IMR-90 (cell line): ENCODE measurements at places on chromosomes 11 and 22. TPM values are rescaled to one million over a fixed set of nuclear protein-coding genes. Genes with fewer than 3 reads are reported as not detected.

ZNF214 gene
- 2.5 and 3.1 TPM in 2 replicates for total RNA-seq

- no peaks in the 10 kb centered on the region for H3K36me3 ChIP-seq
- H3K4me3 ChIP-seq, result no peak overlapping the region
- no peaks in the 10 kb centered on the region for H3K4me1 ChIP-seq
- no peaks in the 10 kb centered on the region for H3K27me3 ChIP-seq
- DNase-seq, result no peak
- no peak overlapping the region for H3K27ac ChIP-seq
Measured at GRCh38 chr11:6736495-6737121, 35.2 kb downstream of the OR2AG2 start.

SELENOM gene
- 36.1 and 46.2 TPM in 2 replicates for total RNA-seq

H19 gene
- total RNA-seq, result not detected in 2 replicates

SMIM38 gene
- total RNA-seq, result under 0.01 and 0.28 TPM in 2 replicates

GRCh38 chr11:72088076-72088808, 7.6 kb downstream of the LRRC51 start:
- H3K4me1 ChIP-seq, result no peaks in the 10 kb centered on the region
- H3K4me3 ChIP-seq, result no peak overlapping the region
- no peak overlapping the region for H3K27ac ChIP-seq
- no peak for DNase-seq

DNA sequence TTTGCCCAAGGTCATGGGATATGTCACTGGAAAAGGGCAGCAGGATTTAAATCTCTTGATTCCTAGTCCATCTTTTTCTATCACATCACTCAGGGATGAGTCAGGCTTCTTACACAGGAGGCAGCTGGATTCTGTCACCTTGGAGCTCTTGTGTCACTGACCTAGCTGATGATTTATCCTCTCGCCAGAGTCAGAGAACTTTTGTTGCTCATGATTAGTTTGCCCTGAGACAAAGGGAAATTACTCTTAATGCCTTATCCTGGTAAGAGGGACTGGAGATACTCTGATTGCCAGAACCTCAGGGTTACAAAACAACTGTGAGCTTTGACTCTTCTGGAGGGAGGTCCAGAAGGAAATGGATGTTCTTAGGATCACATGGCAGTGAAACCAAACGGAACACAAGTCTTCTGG, 10.1 kb downstream of the COA4 start:
- H3K27ac ChIP-seq, result peak overlapping the region; percentile 78
- peaks cover 5% of the 10 kb centered on the region for H3K4me1 ChIP-seq
- H3K4me3 ChIP-seq, result no peak overlapping the region
- H3K36me3 ChIP-seq, result peaks cover 3% of the 10 kb centered on the region

DNA sequence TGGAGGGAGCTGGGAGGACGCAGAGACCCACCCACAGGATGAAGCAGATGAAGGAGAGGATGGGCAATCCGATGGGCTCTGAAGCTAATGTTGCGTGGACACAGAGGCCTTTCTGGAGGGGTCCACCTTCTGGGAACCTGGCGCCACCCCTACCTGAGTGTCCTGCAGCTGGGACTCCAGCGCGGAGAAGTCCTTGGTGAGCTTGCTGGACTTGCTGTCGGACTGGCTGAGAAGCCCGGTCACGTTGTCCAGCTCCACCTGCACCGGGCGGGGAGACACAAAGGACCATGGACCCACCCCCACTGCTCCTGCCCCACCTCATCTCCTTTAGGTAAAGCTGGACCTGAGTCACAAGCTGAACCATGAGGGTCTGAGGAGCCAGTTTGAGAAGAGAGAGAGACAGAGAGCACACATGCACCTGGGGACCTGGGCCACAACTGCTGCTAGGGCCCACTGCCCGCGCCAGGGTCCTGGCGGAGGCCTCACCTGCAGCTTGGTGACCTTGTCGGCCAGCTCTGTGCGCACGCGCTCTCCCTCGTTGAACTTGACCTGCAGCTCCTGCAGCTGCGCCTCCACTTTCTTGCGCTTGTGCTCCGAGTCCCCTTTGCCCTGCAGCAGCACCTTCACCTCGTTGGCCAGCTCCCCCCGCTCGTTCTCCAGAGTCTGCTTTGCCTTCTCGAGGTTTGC, 40.8 kb downstream of the APOL1 start:
- no peaks in the 10 kb centered on the region for H3K4me1 ChIP-seq
- no peak for DNase-seq
- peaks cover 85% of the 10 kb centered on the region for H3K36me3 ChIP-seq

DNA sequence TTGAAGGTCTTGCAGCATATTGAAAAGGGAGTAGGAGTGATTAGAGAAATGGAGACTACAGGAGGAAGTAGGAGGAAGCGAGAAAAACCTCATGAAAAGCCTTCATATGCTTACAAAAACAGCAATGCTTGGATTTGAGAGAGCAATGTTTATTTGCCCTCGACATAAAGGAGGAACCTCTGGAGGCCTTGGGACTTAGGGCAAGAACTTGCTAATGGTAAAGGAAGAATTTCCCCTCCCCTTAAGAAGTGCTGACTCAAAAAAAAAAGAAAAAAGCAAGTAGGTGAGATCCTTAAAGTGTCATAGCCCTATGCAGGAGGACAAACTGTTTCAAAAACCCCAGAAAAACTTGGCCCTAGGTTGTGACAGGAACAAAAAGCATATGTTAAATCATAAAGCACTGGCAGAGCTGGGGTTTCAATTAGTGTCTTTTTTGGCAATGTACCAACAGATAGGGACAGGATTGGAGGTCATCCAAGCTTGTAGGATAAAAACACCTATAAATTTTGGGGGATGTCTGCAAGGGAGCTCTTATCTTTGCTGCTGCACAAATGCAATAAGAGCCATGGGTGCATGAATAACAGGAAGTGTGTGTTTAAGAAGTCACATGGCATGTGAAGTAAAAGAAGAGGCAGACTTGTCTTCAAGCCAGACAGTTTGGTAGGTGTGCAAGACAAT, 4.9 kb downstream of the GLYAT start:
- H3K4me1 ChIP-seq, result no peaks in the 10 kb centered on the region
- DNase-seq, result no peak
- no peak overlapping the region for H3K4me3 ChIP-seq
- no peaks in the 10 kb centered on the region for H3K36me3 ChIP-seq

FIBIN gene
- 5.7 and 7.5 TPM in 2 replicates for total RNA-seq

- H3K27ac ChIP-seq, result no peak overlapping the region
- no peaks in the 10 kb centered on the region for H3K36me3 ChIP-seq
- H3K27me3 ChIP-seq, result no peaks in the 10 kb centered on the region
- DNase-seq, result peak; percentile 51
- peaks cover 13% of the 10 kb centered on the region for H3K4me1 ChIP-seq
Measured at GRCh38 chr11:45994371-45995341, 72.2 kb downstream of the LARGE2 start.

GPR83 gene
- under 0.01 TPM in 2 replicates for total RNA-seq

GRCh38 chr11:110198031-110198729, 98.2 kb downstream of the RDX start:
- H3K27me3 ChIP-seq, result no peaks in the 10 kb centered on the region
- no peak overlapping the region for H3K4me3 ChIP-seq
- no peaks in the 10 kb centered on the region for H3K36me3 ChIP-seq

DNA sequence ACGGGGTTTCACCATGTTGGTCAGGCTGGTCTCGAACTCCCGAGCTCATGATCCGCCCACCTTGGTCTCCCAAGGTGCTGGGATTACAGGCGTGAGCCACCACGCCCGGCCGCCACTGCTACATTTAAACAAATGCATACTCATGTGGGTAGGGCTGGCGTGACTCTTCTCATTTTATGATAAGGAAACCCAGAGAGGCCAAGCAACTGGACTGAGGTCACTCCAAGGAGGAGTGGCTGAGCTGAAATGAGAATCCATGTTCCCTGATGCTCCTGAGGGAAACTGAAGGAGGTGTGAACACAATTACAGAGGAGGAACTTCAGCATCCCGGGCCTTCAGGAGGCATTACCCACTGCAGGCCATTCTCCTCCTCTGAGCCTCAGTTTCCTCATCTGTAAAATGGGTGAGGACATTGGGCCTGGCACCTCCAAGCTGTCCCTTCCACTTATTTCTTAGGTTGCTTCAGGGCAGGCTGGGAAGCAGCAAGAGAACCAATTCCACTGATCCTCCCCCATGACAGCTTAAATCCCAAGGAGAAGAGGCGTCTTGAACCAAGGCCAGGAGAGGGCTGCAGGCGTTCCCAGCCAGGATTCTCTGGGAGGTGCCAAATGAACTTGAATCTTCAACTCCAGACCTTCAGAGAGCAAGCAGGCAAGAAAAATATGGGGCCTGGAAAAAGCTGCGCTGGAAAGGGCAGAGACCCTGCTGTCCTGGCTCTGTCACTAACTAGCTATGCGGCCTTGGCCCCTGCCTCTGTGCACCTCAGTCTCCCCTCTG, 2.9 kb downstream of the TST start:
- no peak overlapping the region for H3K4me3 ChIP-seq
- peaks cover 7% of the 10 kb centered on the region for H3K4me1 ChIP-seq
- no peak overlapping the region for H3K27ac ChIP-seq
- no peak for DNase-seq
- H3K27me3 ChIP-seq, result no peaks in the 10 kb centered on the region
- H3K36me3 ChIP-seq, result peaks cover 12% of the 10 kb centered on the region

DNA sequence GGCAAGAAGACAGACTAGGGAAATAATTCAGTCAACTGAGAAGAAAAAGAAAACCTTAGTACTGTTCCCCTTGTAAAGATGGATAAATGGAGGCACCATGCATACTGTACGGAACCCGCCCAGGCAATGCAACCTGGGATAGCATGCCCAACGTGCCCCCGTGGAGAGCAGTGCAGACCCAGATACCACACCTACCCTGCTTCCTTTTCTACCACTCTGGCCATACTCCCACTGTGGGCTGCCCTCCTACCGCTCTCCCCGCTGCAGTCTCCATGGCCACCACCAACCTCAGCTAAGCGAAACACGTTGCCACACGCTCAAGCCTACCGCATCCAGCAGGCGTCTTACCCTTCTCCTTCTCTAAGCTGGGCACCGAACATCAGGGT, 117.4 kb upstream of the SERPIND1 start:
- H3K27me3 ChIP-seq, result peaks cover 28% of the 10 kb centered on the region
- no peaks in the 10 kb centered on the region for H3K4me1 ChIP-seq
- no peak overlapping the region for H3K4me3 ChIP-seq

- H3K4me3 ChIP-seq, result no peak overlapping the region
- peaks cover 9% of the 10 kb centered on the region for H3K27me3 ChIP-seq
- no peak overlapping the region for H3K27ac ChIP-seq
- no peak for DNase-seq
- no peaks in the 10 kb centered on the region for H3K4me1 ChIP-seq
Measured at GRCh38 chr22:49674479-49675050, 153.1 kb downstream of the BRD1 start.

DNA sequence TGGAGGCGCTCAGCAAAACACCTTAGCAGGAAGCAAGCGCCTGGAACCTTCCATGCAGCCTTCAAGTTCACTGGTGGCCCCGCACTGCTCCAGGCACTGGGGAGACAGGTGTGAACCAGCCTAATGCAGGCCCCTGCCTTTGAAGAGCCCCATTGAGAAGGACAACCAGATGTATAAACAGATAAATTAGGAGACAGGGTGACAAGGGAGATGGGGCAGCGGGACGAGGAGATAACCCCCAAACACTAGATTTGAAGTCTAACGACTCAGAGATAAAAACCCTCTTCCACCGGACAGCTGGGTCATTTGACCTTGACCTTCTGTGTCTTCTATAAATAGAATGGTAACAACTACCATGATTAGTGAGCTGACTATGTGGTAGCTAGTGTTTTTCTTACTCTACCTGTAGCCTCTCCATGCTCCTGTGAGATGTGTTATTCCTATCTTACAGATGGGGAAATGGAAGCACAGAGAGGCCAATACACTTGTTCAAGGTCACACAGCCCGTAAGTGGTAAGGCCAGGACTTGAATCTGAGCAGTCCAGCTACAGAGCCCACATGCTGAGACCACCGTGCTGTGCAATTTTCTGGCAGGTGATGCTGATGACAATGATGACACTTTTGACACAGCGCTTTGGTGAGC, 2.0 kb upstream of the PDGFB start:
- H3K36me3 ChIP-seq, result no peaks in the 10 kb centered on the region
- peaks cover 13% of the 10 kb centered on the region for H3K4me1 ChIP-seq
- H3K27ac ChIP-seq, result no peak overlapping the region
- no peak overlapping the region for H3K4me3 ChIP-seq
- DNase-seq, result no peak

MS4A7 gene
- not detected in 2 replicates for total RNA-seq

GRCh38 chr22:36546932-36547331, 18.0 kb upstream of the EIF3D start:
- H3K4me3 ChIP-seq, result no peak overlapping the region
- peak; percentile 92 for DNase-seq
- no peak overlapping the region for H3K27ac ChIP-seq
- peaks cover 16% of the 10 kb centered on the region for H3K27me3 ChIP-seq
- H3K36me3 ChIP-seq, result no peaks in the 10 kb centered on the region

SMC1B gene
- total RNA-seq, result not detected in 2 replicates

SERPIND1 gene
- not detected in 2 replicates for total RNA-seq

GLYAT gene
- total RNA-seq, result not detected in 2 replicates

DNA sequence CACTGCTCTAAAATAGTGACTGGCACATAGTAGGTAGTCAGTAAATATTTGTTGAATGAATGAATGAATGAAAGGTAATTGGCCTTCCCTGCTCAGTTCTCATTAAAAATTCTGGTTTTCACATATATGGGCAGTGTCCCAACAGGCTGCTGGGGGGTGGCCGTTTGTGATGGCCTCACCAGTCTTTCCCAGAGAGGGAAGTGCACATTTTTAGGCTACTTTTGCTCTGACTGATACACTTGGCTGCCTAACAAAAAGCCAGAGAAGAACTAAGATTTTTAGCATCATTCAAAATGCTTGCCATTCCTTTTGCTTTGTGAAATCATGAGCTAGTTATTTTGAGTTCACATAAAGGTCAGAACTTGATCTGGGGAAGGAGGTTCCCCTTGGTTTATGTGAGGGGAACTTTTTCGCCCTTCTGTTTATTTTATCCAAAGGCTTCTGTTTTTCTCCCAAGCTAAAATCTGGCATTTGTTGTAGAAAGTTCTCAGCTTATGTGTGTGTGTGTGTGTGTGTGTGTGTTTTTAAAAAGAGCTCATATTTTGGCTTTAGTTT, 83.1 kb downstream of the PTPRJ start:
- peak; percentile 99 for DNase-seq
- H3K27me3 ChIP-seq, result no peaks in the 10 kb centered on the region
- peaks cover 15% of the 10 kb centered on the region for H3K4me1 ChIP-seq
- H3K4me3 ChIP-seq, result no peak overlapping the region
- H3K36me3 ChIP-seq, result no peaks in the 10 kb centered on the region

PPP1R14B gene
- 176 and 206 TPM in 2 replicates for total RNA-seq

GRCh38 chr22:41801886-41802285, 1.4 kb downstream of the CCDC134 start:
- H3K4me3 ChIP-seq, result no peak overlapping the region
- H3K27ac ChIP-seq, result no peak overlapping the region
- no peak for DNase-seq
- H3K36me3 ChIP-seq, result no peaks in the 10 kb centered on the region
- H3K4me1 ChIP-seq, result peaks cover 11% of the 10 kb centered on the region

- peak; percentile 90 for DNase-seq
- H3K27ac ChIP-seq, result no peak overlapping the region
- no peaks in the 10 kb centered on the region for H3K36me3 ChIP-seq
- H3K4me3 ChIP-seq, result peak overlapping the region; percentile 19
- peaks cover 11% of the 10 kb centered on the region for H3K27me3 ChIP-seq
- H3K4me1 ChIP-seq, result peaks cover 3% of the 10 kb centered on the region; the same call in 1 of the 2 replicates
Measured at GRCh38 chr22:30802202-30803166, 107.8 kb downstream of the OSBP2 start.

SSH3 gene
- 7.3 and 7.8 TPM in 2 replicates for total RNA-seq

- no peaks in the 10 kb centered on the region; the same call in 1 of the 2 replicates for H3K27me3 ChIP-seq
- no peaks in the 10 kb centered on the region for H3K36me3 ChIP-seq
- H3K4me1 ChIP-seq, result no peaks in the 10 kb centered on the region
- no peak overlapping the region for H3K27ac ChIP-seq
- DNase-seq, result peak; percentile 81
Measured at GRCh38 chr11:108647701-108648527, 17.0 kb upstream of the DDX10 start.

SRRD gene
- 24.0 and 28.6 TPM in 2 replicates for total RNA-seq
